Spleen (tissue), 13 donors: ENCODE measurements at places on chromosomes 3 and 15. TPM values are rescaled to one million over a fixed set of nuclear protein-coding genes. Genes with fewer than 3 reads are reported as not detected.
A peak's percentile ranks its signal among the peaks of the same experiment; 100 is the strongest.

DNA sequence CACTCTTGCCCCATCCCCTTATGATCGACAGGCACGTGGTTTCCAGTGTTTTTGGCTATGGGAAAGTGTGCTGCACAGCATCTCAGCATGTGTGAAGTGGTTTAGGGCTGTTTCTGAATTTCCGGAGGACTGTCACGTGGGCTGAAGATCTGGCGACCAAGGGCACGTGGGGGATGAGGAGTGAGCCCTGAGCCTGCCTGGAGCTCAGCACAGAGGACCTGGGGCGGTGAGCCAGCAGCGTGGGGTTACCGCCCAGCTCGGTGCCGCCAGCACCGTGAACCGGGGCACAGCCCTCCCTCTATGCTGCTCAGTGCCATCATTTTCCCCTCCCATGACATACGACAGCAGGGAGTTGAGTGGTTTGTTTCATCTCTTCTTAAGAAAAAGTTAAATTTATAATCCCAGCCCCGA, 150.2 kb downstream of the DNAJB8 start:
- peak; percentile 81 for DNase-seq

DNA sequence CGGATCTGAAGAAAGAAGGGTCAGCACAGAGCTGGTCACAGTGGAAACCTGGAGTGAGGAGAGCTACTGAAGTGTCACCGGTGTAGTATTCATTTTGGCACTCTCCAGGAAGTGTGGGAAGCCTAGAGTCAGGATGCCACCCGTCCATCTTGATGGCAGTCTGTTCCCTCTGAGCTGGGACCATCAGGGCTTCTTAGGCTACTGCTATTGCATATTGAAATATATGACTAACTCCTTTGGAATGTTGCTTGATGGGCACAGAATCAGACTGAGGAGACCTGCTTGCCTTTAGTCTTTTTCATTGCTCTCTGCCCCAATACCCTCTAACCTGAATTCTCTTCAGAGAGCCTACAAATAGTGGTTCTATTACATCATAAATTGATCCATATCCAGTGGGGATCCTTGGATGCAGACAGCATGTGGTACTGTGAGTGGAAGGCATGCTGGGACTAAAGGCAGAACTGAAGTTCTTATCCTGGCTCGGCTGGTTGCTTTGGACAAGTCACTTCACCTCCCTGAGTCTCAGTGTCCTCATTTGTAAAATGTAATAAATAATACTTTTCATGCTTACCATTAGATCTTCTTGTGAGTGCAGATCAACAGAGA, 143.5 kb downstream of the PDE8A start:
- no peak for DNase-seq

DNA sequence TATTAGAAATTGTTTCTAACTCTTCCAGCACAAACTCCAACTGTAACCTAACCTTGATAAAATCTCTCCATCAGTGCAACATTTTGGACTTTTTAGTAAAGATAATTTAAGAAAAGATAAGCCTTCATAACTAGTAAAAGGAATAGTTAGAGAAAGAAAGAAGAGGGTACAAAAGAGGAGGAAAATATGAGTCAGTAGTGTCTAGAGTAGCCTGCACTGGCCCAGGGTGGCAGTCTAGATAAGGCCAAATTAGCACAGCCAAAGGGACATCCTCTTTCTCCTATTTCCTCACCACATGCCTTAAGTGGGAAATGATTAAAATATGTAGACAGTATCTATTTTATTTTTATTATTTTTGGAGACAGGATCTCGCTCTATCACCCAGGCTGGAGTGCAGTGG, 3.7 kb downstream of the PROS1 start:
- DNase-seq: no peak

- peak; percentile 61 for DNase-seq
Observed at GRCh38 chr3:126126811-126127431, 43.0 kb upstream of the SLC41A3 start.

DNA sequence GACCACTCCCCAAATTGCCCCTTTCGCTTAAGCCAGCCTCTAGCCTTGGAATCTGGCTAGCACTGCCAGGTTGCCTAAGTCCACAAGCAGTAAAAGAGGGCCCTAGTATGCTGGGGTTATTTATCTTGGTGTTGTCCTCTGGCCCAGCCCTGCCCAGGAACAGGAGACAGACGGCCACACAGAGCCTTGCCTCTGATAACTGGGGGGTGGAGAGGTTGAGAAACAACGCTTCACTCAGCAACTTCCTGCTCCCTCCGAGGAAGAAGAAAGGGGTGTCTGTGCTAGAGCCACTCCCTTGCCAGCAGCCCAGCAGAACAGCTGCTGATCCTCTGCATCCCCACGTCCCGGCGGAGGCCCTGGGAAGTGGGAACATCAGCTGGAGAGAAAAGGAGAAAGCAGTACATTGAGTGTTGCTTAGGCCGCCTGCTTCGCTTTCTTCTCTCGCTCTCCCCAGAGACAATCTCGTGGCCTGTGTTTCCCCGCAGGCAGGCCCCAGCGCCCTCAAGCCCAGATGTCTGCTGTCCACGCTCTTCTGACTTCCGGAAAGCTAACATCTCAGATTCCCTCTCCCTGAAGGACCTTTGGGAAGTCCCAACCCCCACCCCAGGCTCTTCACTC, 22.6 kb upstream of the C3orf70 start:
- no peak for DNase-seq

DNA sequence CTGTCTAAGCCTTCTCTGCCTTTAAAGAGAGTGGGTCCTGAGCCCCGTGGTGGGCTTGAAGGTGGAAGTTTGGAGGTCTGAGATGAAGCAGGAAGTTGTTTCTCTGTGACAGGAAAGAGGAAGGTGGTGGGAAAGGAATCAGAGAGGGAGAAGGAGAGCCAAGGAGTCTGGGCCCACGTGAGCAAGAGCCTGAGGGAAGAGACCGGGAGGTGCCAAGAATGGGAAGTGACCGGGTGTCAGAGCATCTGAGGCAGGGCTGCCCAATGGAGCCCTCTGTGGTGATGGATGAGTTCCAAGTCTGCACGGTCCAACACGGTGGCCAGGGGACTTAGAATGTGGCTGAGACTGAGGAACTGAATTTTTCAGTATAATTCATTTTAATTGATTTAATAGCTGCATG, 24.6 kb downstream of the ALDH1L1 start:
- peak; percentile 41 for DNase-seq

DNA sequence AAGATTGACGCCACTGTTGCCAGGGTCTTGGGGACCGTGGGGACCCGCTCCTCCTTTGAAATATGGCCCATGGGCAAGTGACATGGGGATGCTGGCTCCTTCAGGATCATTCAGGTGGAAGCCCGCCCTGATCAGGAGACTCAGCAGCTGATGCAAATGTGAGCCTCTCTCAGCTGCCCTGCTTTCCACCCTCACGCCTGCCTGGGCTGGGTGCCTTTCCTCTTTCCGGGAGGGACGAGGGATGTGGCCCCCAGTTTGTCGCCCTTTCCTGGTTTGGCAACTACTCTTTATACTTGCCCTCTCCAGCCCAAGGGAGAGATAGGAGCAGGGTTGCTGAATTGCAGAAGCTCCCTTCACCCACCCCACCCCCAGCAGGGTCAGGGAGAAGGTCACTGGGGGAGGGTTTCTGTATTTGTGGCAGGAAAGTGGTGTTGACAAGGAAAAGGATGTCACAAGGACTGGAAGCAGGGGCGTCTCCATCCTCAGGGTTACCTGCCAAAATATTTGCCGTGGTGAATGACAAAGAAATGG, 21.8 kb downstream of the DNASE1L3 start:
- DNase-seq: peak; percentile 86

- DNase-seq: no peak
Observed at GRCh38 chr3:181239441-181239840, 249.9 kb upstream of the DNAJC19 start.

DNA sequence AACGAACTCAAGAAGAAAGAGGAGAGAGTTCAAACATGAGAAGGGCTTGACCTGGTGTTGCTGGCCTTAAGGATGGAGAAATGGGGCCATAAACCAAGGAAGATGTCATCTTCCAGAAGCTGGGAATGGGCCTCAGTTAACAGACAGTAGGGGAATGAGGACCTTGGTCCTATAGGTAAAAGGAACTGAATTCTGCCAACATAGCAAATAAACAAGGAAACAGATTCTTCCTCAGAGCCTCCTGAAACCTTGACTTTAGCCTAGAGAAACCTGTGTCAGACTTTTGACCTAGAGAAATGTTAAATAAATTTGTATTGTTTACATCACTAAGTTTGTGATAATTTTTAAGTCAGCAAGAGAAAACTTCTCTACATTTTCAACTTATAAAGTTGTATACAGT, 336.8 kb downstream of the PLCL2 start:
- DNase-seq: no peak

DNA sequence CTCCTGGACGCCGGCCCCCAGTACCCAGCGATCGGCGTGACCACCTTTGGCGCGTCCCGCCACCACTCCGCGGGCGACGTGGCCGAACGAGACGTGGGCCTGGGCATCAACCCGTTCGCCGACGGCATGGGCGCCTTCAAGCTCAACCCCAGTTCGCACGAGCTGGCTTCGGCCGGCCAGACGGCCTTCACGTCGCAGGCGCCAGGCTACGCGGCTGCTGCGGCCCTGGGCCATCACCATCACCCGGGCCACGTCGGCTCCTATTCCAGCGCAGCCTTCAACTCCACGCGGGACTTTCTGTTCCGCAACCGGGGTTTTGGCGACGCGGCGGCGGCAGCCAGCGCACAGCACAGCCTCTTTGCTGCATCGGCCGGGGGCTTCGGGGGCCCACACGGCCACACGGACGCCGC, 956 bp downstream of the ZIC1 start:
- no peak for DNase-seq

Gene EPHB3
- total RNA-seq: 0.79 TPM

Gene PCLAF
- 7.3 TPM for total RNA-seq

Gene TM4SF18
- total RNA-seq: 39.6 TPM

Gene IQCH
- total RNA-seq: 0.94 TPM

Gene KNG1
- total RNA-seq: not detected

Gene ABHD17C
- 17.0 TPM for total RNA-seq
